ENCODE measurements at places on chromosomes 3 and 15.

- no peak for DNase-seq
Observed at GRCh38 chr3:66261355-66261754, 40.6 kb downstream of the SLC25A26 start.

- DNase-seq, result no peak
Observed at GRCh38 chr3:36580716-36581115, 183.6 kb downstream of the DCLK3 start.

DNA sequence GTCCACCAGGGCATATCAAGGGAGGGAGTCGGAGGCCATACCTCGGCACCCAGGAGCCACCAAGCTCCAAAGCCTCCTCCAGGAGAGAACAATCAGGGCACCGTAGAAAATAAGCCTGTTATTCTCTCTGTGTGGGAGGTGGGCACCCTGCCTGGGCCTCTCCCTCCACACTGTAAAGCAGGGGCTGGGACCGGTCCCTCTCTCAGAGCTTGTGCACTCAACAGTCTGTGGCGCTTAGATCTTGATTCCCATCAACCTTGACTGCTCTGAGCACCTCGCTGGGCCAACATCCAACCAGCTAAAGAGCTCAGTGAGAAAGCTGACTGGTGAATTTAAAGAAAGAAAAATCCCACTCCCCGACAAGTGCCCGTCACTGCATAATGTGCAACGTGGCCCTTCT, 53.0 kb downstream of the PCSK6 start:
- DNase-seq, result no peak

DNA sequence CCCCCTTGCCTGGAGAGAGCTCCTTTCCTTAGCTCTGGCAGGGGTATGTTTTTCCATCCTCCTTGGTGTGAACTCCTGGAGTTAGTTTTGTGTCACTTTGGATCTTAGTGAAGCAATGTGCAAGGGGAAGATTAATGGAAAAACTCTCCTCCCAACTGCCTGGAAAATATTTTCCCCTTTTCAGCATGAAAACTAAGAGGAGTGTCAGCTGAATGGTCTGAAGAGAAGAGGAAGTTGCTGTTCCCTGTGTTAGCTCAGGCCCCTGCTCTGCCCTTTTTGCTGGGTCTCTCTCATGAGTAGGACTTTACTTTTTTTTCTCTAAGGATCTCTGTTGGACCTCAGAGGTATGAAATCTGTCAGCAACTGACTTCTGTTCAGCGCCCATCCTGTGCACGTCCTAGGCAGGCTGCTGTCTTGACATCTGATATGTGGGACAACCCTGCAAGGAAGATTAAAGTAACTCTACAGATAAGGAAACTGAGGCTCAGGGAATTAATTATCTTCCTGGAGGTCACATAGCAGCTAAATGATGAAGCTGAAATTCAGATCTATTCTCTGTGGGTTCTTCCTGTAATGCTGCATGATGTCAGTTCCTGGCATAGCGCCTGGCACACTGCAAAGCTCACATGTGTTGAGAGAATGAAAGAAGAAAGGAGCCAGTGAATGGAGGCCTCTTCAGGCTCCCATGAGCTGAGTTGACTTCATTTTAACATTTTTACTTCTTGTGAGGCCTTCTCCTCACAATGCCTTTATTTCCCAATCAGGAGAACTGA, 109.7 kb upstream of the GALNT15 start:
- DNase-seq, result no peak

DNA sequence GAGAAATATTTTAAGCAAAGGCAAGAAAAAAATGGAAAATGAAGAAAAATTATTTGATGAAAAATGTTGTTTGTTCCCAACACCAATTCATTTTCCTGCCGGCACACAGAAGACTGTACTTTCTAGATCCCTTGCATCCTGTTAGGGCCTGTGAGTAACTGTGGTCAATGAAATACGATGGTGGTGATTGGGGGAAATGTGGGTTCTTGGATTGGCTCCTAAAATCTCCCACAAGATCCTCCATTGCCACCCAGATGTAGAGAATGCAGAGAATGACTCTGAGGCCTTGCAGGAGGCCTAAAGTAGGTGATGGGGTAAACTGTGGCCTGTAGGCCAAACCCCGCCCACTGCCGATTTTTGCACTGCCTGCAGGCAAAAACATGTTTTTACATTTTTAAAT, 46.3 kb upstream of the C3orf70 start:
- DNase-seq, result no peak

- no peak for DNase-seq
Observed at GRCh38 chr15:70704166-70704565, 59.2 kb downstream of the UACA start.

DNA sequence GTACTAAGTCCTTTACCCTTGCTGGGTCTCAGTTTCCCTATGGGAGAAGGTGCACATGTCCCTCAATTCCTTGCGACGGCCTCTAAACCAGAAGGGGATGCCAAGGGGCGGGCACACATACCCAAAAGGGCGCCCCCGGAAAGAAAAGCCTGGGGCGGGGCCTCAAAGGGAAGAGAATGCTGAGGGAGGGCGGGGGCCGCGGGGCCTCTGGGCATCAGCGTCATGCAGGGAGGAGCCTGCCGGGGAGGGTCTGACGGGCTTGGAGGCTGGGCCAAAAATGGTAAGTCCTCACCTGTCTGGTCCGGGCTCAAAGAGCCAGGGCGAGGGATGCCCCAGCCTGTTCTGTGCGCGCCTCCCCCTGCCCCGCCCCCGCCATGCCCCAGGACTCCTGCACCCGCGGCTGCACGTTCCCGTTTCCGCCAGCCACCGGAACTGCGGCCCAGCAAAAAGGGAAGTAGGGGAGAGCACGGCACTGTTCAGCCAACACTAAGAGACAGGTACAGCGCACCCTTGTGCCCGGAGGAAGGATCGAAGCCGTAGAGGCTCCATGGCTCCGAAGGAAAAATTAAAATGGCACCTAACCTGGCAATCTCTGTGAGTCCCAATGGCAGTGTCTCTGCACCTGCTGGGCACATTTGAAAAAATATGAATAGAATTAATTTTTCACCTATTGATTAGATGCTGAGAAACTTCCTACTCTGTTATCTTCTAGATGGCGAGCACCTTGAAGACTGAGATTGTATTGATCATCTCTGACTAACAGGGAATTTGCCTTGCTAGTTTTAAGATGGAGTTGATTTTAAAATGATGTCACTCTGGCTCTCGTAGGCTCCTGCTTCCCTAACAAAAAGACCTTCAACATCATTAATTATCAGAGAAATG, at the start of gene DET1:
Gene DET1, minus strand, starts transcription at position 434 of the 882 bp plus-strand sequence. CDS start 14,976 bp downstream, outside the sequence.
- DNase-seq, result peak; percentile 85

DNA sequence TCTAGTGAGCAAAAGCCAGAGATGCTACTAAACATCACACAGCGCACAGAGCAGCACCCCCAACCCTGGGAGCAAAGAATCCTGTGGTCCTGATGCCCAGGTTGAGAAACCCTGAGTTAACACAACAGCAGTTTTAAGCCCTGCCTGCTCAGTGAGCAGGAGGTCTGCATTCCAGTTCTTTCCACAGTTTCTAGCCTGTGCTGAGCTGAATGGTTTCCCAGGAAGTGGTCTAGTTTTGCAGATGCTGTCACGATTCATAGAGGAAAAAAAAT, 171.1 kb upstream of the PROK2 start:
- DNase-seq, result no peak

GRCh38 chr3:99965077-99965476, 147.4 kb downstream of the CMSS1 start:
- no peak for DNase-seq

DNA sequence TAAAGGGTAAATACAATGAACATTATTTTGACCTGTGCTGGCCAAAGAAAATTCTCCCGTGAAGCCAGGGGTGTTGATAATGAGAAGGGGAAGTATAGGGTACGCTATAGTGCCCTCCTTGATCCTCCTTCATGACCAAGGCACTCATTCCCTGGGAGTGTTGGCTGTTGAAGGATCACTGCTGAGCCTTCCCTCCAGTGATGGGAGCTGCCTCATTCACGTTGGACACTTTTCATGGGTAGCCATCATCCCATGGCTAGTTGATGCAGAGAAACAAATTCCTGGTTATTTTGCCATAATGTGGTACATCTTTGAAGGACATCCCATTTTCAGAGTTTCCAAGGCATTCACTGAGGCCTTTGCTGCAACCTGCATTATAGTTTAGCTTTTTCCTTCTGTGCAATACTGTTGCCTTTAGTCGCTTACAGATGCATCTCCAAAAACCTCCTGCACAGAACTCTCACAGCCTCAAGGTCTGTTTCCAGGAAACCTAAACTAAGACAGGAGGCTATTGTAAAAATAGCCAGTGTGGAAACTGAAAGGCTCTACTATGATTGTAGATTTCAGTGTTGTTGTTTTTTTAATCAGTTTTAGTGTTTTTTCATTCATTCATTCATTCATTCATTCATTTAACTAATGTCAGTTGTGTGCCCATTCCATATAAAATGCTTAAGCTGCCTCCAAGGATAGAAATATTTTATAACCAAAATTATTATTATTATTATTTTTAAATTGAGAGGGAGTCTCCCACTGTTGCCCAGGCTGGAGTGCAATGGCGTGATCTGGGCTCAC, 40.8 kb downstream of the TGFBR2 start:
- no peak for DNase-seq

GRCh38 chr3:14876921-14877333, 58.2 kb downstream of the FGD5 start:
- DNase-seq, result no peak

DNA sequence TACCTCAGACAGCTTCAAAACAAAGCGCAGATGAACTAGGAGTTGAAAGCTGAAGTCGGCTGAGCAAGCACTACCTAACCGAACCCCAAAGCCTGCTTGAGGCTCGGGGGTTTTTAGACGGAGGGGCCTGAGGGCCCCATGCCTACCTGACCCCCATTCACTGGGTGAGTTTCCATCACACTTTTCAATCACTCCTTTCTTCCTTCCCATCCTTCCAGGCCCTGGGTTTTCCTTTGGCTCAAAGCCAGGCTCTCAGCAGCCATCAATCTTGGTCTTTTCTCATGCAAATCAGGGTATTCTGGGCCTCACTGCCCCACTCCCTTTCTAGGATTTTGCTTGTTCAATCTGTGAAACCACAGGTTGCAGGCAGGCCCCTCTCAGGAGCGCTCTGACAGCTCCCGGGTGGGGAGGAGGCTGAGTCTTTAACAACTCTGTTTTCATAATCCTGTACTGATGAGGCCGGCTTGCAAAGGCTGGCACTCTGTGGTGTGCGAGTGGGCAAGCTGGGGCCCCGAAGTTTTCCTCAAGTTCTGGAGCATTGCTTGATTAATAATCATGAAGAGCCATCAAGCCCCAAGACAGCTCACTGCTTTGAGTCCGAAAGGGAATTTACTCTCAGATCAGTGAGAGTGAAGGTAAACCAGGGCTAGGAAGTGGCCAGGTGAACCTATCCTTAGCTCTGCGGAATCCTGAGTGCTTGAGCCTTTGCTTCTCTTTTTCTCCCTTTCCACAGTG, 97.6 kb downstream of the FRMD4B start:
- peak; percentile 13 for DNase-seq

DNA sequence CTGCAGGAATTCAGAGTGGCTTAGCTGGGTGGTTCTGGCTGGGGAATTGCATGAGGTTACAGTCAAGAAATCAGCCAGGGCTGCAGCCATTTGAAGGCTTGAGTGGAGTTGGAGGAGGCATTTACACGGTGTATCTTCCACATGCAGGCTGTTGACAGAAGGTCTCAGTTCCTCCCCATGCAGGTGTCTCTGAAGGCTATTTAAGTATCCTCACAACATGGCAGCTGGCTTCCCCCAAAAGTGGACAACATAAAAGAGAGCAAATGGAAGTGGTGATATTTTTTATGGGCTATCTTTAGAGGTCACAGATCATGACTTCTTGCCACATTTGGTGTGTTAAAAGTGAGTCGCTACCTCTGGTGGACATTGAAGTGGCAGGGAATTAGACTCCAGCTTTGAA, 60.1 kb upstream of the SPRED1 start:
- DNase-seq, result no peak

DNA sequence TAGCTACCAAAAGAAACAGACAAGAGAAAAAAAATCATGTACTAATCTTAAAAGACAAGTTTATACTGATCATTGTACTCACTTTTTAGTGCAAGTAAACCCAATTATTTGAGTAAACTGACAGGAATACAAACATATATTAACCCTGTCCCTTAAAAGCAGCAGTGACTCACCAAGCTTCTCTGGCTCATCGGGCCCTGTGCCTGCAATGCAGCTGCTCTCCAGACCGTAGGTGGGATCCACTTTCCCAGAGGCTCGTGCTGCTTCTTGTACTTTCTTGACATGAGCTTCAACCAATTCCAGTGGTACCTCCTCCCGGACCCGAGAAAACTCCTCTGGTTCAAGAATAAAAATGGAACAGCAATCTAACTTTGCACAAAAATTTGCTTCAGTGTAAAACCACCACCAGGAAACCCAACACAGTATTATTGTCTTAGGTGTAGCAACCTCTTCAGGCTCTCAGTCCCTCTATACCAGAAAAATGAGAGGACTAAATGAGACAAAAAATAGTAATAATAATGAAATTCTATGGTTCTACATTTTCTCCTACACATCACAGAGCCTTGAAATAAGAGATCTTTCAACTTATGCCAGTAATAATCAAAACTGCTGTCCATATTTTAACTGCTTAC, 82.6 kb upstream of the CSPG5 start:
- no peak for DNase-seq

DNA sequence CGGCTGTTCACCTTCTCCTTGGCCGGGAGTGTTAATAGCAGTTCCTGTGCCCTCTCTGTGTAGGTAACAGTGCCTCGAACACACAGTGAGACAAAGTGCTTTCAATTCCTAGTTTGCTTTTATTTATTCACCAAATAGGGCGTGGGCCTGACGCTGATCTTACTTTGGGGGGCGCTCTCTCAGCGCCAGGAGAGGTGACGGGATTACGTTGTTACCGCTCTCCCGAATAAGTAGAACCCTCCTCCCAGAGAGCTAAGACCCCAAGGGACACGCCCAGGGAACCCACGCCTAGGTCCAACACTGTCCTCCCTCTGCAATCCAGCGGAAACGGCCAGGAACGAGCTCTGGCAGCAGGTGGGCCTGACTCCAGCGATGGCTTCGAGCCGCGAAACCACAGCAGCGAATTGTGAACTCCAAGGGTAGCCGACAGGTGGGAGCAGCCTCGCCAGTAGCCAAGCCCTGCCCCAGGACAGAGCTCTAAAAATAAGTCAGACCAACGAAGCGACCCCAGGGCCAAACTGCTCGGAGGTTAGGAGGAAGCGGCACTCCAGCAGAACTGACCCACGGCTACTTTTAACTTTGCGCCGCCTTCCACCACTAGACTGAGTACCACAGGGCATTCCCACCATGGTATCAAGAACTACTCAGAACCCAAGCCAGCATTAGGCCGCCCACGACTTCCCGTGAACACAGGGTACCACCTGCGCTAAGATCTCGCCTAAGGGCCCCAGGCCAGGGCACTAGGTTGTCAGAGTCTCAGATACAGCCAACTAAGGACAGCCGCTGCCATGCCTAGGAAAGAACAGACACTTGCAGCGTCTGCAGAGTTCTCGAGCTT, 1.6 kb upstream of the SIN3A start:
- DNase-seq, result no peak

Data from activated T-helper 1 cell treated with anti-CD3 and anti-CD28 coated beads, Interleukin-2, amount 50 U/mL, for 16 hours (primary cell).